Sciatic nerve (tissue), 2 donors: ENCODE measurements at places on chromosomes 3 and 15. TPM values are rescaled to one million over a fixed set of nuclear protein-coding genes. Genes with fewer than 3 reads are reported as not detected.

DNA sequence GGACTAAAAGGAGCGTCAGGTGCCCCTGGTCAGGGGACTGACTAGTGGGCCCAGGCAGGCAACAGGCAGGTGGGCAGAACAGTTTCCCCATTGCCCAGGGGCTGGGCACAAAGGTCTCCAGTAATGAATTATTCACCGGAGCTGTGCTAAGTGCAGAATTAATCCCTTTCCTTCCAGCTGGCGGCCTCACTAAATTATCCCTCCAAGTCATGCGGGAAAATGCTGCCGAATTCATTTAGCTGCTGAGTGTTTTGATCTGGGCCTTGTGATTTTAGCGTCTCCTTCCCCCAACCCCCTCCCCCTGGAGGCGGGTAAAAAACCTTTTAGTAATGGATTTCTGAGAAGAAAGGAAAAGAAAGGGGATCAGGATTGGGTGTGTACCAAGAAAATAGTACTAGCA is 47.2 kb downstream of the CCDC33 start:
- DNase-seq, result no peak

DNA sequence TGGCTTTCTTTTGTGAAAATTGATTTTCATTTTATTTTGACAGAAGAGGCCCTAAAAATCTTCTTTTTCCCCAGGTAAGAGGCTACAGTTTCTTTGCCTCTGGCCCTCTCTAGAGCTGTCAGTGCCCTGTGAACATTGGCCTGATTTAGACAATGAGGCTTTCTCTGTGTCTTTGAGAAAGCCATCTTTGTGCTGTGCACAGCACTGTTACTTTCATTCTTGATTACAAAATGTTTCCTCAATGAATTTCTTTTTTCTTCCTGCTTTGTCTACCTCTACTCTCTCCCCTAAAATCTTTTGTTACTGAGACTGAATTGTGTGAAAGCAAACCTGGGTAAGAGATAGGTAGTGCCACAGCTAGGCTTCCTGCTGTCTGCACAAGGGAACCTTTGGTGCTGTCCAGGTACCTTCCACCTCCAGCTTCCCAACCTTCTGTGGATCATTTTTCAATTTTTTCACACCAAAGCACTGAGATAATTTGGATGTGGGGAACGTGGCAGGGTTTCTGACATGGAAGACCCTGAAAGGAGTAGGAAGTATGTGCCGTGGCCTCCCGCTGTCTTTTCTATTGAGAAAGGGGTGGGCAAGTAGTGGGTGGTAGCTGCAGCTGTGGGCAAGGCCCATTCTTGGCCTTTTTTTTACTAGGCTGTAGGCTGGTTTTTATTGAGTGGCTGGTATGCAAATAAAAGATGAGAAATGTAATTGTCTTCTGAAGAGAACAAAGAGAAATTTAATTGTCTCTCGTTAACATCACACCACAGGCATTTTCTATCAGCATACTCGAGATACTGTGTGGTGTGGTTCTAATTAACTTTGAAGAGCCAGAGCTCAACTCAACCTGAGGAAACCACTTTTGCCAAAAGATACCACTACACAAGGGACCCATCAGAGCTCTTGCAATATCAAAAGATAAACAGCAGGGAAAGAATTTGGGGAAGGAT is 21.0 kb downstream of the RAB8B start:
- peak; percentile 47 for DNase-seq

DNA sequence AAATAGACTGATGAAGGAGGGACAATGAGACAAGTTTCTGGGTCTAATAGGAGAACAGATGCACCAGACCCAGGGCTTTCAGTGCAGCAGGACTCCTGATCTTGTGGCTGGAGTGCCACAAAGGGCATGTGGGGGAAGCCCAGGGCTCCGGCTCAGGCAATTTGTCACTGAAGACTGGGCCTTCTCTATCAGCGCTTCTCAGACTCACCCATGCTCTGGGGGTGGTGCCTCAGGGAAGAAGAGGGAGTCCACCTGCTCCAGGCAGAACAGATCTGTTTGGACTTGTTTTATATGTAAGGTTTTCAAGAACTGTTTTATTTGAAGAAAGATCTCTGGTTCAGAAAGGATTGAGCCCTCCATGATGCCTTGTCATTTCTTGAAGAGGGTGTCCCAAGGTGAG is 112.4 kb upstream of the TLE3 start:
- DNase-seq, result no peak

- DNase-seq, result no peak
Measured at GRCh38 chr15:93206893-93207292, 117.9 kb upstream of the RGMA start.

- no peak for DNase-seq
Measured at GRCh38 chr3:141710888-141711616, 27.0 kb upstream of the RNF7 start.

- no peak for DNase-seq
Measured at GRCh38 chr3:32571192-32571485, 481 bp upstream of the DYNC1LI1 start.

- peak; percentile 22 for DNase-seq
Measured at GRCh38 chr3:126111566-126112475, 27.9 kb upstream of the SLC41A3 start.

GRCh38 chr15:95450413-95450812 is 880.1 kb upstream of the NR2F2 start:
- DNase-seq, result no peak

Gene NEO1
- total RNA-seq, result 56.1 TPM

- DNase-seq, result no peak
Measured at GRCh38 chr3:108554913-108555571, 34.2 kb downstream of the CIP2A start.

DNA sequence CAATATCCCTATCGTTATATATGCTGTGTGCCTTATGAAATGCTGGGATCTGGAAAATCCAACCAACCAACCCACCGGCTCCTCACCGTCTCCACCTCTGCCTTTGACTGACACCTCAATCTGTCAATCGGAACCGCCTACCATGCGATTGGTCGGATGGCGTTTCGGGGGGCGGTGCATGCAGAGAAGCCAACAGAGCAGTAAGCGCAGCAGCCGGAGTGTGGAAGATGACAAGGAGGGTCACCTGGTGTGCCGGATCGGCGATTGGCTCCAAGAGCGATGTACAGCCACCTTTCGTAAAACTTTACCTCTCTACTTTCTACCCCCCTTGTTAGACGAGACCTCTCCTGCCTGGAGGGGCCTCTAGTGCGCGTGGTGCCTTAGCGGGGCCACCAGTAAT is 6.3 kb downstream of the CLK3 start:
- no peak for DNase-seq

GRCh38 chr3:127409421-127410136 is 121.7 kb upstream of the PRR20G start:
- DNase-seq, result peak; percentile 38

GRCh38 chr15:97688886-97689285 is 271.6 kb upstream of the ARRDC4 start:
- no peak for DNase-seq

Gene ECE2
- total RNA-seq, result not detected

Gene ANP32A
- total RNA-seq, result 90.3 TPM

Gene STRIT1
- not detected for total RNA-seq

- no peak for DNase-seq
Measured at GRCh38 chr3:170762064-170762463, 107.9 kb downstream of the RPL22L1 start.

DNA sequence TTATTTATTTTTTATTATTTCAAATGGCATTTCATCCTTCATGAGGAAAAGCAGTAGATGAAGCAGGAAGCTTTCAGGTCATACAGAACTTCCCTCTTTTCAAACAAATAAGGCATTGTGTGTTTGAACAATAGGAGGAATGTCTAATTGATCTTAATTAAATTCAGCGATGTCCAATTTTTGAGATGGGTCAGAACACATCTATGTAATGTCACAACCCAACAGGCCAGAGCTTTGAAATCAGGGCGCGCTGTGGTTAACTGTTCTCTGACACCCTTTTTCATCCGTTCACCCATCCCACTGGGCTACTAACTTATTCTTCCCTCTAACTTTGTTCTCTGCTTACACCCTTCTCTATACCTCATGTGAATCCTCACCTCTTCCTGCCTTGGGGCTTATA is 510.5 kb downstream of the FOXP1 start:
- no peak for DNase-seq

Gene SMCO1
- total RNA-seq, result not detected

Gene PPP4R2
- total RNA-seq, result 113 TPM

DNA sequence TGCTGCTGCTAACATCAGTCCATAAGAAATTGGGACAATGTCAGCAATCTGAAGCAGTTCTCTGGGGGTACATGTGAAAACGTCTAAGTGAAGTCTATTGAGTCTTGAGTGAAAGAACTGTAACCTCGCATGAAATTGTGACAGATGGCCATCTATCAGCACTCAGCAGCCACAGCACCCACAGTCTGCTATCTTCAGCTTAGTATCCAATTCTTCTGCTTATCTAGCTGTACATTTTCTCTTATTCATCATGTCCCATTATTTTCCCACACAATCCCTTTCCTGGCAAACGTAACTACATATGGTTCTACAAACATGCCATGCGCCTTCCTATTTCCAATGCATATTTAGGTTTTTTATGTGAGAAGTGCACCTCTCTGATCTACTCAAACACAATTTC is 629.7 kb downstream of the NTRK3 start:
- no peak for DNase-seq

Gene PRR20G
- not detected for total RNA-seq

GRCh38 chr3:23288286-23288685 is 85.2 kb downstream of the UBE2E2 start:
- DNase-seq, result no peak

DNA sequence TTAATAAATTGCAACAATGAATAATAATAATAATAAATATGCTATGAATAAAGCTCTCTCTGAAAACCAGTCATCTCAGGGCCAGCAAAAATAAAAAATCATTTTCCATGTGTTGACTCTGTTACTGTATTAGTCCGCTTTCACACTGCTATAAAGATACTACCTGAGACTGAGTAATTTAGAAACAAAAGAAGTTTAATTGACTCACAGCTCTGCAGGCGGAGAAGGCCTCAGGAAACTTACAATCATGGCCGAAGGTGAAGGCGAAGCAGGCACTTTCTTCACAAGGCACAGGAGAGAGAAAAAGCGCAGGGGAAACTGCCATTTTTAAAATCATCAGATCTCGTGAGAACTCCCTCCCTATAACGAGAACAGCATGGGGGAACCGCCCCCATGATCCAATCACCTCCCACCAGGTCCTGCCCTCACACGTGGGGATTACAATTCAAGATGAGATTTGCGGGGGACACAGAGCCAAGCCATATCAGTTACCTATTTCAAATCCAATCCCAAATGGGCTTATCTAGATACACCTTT is 224.1 kb downstream of the IGSF11 start:
- no peak for DNase-seq

DNA sequence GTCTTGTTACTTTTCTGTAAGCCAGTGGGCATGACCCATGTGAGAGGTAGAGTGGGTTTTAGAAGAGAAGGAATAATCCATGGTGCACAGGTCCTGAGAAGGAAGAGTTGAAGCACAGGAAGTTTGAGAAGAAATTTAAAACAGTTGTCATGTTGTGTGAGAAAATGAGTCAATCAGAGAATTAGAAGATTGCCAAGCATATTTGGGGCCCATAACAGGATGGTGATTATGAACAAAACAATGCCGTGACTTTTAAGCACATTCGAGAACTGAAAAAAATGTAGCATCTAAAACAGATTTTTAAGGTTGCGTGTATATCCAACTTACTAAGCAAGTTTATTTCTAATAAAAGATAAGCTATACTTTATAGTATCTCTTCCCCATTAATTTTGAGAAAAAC is 198.7 kb downstream of the RORA start:
- DNase-seq, result no peak

DNA sequence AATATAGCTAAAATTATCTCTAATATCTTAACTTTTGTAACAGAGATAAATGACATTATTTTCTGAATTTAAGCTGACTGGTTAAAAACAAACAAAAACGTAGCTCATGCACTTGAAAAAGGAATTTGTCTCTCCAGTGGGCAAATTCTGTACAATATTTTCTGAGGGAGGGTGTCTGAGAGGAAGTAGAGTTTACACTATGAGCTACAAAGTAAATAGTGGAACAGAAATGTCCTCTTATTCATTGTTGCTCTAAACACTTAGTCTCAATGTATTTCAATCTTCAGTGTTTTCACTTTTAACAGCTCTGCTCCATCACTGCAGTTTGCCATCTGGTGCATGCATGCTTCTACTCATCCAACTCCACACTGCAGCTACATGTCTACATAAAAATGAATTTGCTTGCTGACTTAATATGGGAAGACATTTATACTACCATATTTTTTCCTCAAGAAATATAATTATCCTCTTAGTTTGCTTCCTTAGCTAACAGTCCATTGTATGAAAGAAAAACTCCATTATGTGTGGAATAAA is 817.4 kb upstream of the LMCD1 start:
- no peak for DNase-seq

- no peak for DNase-seq
Measured at GRCh38 chr3:72768936-72769335, 79.3 kb downstream of the SHQ1 start.

DNA sequence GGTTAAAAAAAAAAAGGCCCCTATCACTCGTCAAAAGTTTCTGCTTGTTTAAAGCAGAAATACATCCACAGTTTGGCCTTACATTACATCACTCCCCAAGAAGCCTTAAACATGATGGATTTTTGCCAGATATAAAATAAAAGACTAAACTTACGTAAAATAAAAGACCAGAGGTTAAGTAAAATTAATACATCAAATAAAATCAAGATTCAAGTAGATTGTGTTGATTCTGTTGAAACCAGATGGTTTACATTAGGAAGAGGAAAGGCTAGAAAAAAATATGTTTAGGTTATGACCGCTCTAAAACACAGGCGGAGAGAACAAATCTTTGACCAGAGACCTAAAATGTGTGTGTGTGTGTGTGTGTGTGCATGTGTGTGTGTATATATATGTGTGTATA is 104.1 kb downstream of the DUT start:
- no peak for DNase-seq

DNA sequence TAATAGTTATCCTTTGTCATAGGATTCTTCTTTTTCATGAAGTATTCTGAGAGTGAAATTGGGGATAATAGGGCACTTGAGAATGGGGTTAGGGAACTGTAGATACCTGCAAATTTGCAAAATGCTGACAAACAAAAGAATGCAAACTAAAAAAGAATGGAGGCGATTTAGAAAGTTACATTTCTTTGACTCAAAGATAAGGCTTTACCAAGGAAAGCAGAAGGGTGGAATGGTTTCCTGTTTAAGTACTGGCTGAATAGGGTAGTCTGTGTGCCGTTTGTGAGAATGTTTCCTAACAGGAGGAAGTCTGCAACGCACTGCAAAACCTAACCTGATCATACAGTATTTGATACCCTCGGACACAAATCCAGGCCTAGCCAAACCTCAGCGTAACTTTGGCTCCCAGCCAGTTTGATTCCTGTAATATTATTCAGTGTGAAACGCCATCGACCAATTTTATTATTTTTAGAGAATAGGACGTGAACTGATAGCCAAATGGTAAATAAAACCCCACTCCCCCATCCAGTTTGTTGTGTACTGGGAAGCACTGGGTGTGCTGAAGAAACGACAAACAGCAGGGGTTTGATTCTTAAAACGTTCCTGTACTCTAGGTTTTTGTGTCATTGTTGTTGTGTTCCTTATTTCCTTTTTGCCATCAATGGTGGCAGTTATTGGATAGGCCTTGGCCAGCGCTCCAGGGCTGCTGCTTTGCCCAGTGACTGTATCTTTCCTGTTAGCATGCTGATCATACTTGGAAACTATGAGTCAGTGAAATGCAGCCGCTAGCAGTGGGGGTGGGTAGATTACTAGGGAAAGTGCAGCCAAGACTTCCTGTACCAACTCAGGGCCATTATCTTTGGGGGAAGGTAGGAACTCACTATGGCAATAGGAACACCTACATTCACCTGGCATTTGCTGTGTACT is 148.0 kb upstream of the TBL1XR1 start:
- DNase-seq, result peak; percentile 87

GRCh38 chr15:54599386-54599785 is 597.4 kb downstream of the RSL24D1 start:
- no peak for DNase-seq
